ENCODE measurements at places on chromosomes 13 and 19.
A peak's percentile ranks its signal among the peaks of the same experiment; 100 is the strongest.

GRCh38 chr13:78323040-78323439, 280.3 kb downstream of the POU4F1 start:
- no peak for DNase-seq

DNA sequence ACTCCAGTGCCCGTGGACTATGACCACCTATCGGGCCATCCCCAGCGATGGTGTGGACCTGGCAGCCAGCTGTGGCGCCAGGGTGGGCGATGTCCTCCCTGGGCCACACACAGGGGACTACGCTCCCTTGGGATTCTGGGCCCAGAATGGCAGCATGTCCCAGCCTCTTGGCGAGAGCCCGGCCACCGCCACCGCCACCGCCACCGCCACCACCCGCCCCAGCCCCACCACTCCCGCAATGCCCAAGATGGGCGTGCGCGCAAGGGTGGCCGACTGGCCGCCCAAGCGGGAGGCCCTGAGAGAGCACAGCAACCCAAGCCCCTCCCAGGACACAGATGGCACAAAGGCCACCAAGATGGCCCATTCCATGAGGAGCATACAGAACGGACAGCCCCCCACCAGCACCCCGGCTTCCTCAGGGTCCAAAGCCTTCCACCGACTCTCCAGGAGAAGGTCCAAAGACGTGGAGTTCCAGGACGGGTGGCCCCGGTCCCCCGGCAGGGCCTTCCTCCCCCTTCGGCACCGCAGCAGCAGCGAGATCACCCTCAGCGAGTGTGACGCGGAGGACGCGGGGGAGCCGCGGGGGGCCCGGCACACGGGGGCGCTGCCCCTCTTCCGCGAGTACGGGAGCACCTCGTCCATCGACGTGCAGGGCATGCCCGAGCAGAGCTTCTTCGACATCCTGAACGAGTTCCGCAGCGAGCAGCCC, 142.3 kb downstream of the DPF1 start:
- DNase-seq, result no peak

- no peak for DNase-seq
These were observed 8.2 kb upstream of the LATS2 start for GRCh38 chr13:21069561-21070004.

GRCh38 chr19:18700501-18701249, 17.2 kb downstream of the CRTC1 start:
- peak; percentile 67 for DNase-seq

GRCh38 chr19:41947091-41947490, 12.0 kb downstream of the RABAC1 start:
- DNase-seq, result no peak

GRCh38 chr13:109665240-109665639, 121.1 kb downstream of the IRS2 start:
- no peak for DNase-seq

DNA sequence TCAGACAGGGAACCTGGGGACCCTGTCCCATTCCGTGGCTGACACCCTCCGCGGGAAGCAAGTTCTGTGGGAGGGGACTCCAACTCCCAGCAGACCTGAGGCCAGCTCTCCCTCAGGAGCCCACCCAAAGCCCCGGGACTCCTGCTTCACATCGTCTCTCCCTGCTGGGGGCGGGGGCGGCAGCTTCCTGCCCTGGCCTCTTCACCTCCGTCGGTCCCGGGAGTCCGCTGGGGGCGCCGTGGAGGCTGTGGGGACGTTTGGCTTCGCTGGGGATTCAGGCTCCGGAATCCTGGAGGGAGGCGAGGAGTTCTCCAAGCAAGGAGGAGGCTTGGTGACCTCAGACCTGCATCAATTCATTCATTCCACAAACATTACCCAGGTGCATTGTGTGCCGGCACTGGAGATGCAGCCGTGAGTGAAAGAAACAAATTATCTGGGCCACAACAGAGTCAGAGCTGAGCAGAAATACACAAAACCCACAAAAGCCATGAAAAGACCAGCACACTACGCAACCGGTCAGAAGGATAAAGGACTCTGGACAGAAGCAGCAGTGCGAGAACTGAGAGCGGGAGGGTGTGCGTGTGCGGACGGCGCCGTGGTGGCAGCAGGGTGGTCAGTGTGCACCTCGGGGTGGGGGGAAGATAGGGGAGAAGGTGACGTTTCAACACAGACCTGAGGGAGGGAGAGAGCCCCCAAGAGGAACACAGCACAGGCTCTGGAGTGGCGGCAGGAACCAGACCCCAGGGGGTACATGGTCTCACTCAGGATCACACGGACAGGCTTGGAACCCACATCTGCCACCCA, 19.0 kb downstream of the EPS8L1 start:
- DNase-seq, result peak; percentile 13

GRCh38 chr13:100597253-100597652, 8.7 kb upstream of the GGACT start:
- no peak for DNase-seq

DNA sequence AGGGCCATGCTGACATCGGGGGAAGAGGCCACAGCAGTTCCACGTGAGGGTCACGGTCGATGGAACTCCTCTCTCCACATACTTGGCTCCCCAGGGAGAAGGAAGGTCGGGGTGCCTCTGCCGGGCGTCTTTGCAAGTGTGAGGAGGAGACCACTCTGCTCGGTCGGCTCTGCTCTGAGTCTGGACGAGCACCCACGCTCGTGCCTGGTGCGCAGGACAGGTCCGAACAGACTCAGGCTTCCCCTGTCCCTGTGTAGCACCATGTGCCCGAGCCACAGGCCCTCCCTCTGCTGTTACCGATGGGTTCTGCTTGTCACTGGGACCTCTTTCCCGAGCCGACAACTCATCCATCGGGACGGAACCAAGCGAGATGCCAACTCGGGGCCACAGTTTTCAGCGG, 35.1 kb downstream of the TMEM255B start:
- DNase-seq, result no peak

GRCh38 chr19:3723883-3724282, 15.7 kb downstream of the TJP3 start:
- DNase-seq, result no peak

GRCh38 chr13:33116321-33117010, 100.2 kb downstream of the KL start:
- DNase-seq, result no peak

GRCh38 chr13:48978942-48979601, 3.4 kb downstream of the FNDC3A start:
- no peak for DNase-seq

- DNase-seq, result no peak
These were observed 314.4 kb downstream of the ENOX1 start for GRCh38 chr13:43472339-43472738.

DNA sequence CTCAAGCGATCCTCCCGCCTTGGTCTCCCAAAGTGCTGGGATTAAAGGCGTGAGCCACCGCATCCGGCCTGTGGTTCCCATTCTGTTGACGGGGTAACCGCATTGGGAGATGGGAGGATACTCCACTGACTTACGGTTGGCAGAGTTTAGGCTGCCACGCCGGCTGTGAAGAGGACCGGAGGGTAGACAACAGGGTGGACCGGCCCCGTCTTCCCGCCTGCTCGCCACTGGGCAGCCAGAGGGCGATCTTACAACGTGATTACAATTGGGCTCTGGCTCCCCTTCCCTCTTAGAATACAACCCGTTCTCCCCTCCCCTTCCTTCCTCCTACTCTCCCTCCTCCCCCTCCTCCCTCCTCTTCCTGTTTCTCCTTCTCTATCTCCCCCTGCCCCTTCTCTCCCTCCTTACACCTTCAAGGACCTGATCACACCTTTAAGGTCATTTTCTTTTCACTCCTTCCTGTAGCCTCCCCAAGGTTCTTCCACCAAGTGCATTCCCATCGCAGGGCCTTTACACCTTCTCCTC, 957 bp upstream of the CCDC194 start:
- peak; percentile 56 for DNase-seq

- DNase-seq, result no peak
These were observed 178.9 kb downstream of the URI1 start for GRCh38 chr19:30120860-30121484.

DNA sequence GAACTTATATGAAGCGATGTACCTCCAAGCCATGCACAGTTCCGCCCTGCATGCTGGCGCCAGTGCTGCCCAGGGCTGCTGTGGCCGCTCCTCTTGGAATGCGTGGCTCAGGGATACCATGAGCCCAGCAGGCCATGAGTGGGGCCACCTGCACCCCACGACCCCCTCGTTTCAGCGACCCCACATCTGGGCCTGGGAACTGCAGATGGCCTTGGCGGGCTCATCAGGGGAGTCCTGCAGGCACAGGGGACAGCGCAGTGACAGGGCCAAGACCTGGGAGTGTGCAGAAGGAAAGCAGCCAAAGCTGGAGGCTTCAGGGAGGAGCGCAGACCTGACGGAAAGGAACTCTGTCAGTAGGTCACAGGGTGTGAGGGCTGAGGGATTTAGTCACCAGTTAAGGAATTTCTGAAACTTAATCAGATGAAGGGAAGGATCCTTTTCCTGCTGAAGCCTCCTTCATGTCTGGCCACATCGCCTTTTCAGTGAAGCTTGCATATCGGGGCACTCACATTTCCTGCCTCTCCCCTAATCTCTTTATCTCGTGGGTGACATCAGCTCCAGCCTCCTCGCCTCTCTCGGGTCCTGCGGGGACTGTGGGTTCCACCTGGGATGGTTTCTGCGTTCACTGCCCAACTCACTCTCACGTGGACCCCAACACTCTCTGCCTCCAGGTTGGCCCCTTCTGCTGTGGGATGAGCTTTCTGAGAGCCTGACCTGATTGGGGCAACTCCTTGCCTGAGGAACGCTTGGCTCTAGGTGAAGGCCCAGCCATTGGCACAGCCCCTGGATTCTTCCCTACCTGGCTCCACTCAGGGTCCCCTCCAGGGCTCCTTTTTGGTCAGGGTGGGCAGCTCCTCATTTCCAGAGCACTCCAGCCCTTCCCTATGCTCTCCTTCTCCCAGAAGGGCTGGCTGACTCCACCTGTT, 123.5 kb downstream of the CRYL1 start:
- no peak for DNase-seq

- DNase-seq, result no peak
These were observed 349.3 kb downstream of the RBM26 start for GRCh38 chr13:79056706-79057105.

DNA sequence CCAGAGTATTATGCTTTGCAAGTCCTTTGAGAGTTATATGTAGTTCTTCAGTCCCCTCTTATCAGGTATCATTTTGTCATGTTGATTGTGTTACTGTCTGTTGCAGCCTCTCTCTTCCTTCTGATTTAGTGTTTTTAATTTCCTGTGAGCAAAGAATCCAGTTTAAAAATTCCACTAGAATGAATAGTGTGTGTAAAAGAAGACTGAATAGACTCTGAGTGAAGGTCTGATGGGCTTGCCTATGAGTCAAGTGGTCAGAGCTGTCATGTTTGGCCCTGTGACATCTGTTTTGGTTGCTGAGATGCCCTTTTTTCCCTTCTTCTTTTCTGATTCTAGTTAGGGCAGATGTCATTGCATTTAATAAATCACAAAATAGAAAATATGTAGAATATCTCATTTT, 23.3 kb upstream of the KCTD4 start:
- DNase-seq, result no peak

DNA sequence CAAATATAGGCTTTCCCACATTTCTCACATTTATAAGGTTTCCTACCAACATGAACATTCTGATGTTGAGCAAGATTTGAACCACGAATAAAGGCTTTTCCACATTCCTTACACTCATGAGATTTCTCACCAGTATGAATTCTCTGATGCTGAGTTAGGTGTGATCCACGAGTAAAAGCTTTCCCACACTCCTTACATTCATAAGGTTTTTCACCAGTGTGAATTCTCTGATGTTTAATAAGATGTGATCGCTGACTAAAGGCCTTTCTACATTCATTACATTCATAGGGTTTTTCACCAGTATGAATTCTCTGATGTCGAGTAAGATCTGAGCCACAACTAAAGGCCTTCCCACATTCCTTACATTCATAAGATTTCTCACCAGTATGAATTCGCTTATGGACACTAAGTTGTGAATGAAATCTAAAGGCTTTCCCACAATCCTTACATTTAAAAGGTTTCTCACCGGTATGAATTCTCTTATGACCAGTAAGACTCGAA, 19.0 kb downstream of the ZNF790 start:
- DNase-seq, result no peak

DNA sequence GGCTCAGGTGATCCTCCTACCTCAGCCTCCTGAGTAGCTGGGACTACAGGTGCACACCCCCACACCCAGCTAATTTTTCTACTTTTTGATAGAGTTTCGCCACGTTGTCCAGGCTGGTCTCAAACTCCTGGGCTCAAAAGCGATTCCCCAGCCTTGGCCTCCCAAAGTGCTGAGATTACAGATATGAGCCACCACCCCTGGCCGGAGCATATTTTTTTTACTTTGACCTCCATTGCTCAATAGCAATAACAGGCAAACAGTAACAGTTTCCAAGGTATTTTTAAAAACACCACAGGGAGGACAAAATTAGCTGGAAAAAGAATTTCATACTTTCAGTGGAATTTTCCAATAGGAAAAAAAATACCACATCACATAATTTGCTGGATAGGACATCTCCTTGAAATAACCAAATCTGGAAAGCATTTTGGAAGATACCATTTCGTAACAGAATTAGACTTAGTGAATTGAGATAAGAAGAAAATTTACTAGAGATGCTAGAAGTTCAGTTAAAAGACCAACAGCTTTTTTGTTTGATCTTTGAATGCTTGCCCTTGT, 5.2 kb downstream of the DUXA start:
- no peak for DNase-seq

DNA sequence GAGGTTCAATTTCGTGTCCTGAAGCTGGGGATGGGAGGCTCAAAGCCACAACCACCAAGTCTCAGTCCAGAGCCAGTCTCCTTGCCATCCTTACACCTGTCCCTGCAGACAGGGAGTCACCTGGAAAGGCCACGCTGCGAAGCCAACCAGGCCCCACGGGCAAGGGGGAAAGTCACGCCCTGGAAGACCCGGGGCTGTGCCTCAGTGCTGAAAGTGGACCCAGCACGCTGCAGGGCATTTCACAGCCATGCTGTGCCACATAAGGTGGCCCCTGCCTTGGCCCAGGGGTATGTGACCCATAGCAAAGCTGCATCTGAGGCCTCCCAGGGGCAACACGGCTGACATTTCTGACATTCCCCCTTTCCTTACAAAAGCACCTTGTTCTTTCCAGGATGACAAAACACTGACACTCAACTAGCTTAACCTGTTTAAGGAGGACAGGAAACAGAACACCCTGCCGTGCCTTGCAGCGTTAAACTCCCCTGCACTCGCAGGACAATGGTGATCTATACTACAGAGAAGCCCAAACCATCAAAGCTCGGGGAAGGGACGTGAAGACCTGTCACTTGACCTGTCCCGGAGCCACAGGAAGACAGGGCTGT, 14.8 kb downstream of the CHERP start:
- DNase-seq, result no peak

- DNase-seq, result no peak
These were observed at the start of gene CAMSAP3 for GRCh38 chr19:7595466-7596133. Gene CAMSAP3 (plus strand): TSS chr19:7595863. CDS start chr19:7596003, 140 bp downstream.

DNA sequence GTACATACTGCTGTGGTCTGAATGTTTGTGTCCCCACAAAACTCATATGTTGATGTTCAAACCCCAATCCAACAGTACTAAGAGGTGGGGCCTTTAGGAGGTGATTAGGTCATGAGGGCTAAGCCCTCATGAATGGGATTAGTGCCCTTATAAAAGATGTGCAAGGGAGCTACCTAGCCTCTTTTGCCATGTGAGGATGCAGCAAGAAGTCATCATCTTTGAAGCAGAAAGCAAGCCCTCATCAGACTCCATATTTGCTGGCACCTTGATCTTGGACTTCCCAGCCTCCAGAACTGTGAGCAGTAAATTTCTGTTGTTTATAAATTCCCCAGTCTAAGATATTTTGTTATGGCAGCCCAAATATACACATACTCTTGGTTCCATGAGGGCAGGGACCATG, 33.9 kb downstream of the PEG3 start:
- DNase-seq, result no peak
